ENCODE measurements at places on chromosomes 7 and 10.

GRCh38 chr10:50917486-50917885 is 32.1 kb upstream of the A1CF start:
- no peak for DNase-seq

GRCh38 chr7:78099715-78100394 is 301.3 kb downstream of the PHTF2 start:
- DNase-seq = no peak

DNA sequence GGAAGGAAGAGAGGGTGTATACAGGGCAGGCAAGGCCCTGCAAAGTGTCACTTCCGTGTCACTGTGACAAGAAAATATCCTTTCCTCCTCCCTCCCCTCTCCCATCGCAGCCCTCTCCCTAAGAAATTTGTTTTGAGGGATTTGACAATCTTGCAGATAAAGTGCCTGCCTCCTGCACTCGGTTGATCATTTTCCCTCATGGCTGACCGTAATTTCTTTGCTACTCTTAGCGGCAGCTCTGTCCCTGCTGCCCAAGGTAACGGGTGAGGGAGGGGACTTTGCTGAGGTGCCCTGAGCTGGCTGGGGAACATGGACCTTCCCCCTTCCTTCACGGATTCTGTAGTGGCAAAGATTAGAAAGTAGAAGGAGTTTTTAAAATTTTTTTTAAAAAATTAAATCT is 179.1 kb downstream of the TCF7L2 start:
- DNase-seq = no peak

- no peak for DNase-seq
Measured at GRCh38 chr10:66649626-66650025, 276.2 kb upstream of the LRRTM3 start.
